ENCODE measurements at places on chromosomes 16 and 17.

DNA sequence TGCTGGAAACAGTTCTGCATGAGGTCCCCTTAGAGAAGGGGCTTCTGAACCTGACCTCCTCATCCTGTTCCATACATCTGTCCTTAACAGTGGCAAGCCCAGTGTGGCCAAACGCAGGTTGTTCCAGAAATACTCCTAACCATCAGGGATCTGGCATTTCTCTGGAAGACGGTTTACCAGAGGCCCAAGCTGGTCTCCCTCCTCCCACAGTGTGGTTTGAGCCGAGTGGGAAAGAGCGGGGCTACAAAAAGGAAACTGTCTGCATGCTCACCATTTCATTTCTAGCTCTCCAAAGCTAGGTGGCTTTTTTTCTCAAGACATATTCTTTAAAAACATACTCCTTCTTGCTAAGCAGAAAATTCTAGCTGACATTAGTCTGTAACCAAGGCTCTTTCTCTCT is 6.0 kb downstream of the MXRA7 start:
- DNase-seq = no peak

DNA sequence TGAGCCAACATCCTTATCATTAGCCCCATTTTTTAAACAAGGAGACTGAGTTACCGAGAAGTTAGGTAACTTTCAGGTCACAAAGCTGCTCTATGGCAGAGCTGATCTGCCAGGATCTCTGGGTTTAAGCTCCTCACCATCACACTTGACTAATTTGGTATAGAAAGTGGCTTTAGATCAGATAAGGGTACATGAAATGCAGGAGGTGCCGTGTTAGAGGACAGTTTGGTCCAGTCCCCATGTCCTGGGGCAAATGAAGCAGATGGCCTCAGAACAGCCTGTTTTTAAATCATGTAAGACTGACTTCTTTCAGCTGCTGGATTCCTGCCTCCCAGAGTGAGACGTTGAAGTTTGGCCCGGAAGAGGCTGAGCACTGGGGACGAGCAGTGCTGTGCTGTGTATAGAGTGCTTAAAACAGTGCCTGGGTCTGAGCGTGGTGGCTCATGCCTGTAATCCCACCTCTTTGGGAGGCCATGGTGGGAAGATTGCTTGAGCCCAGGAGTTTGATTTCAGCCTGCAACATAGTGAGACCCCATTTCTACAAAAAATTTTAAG is 187.0 kb upstream of the CACNG3 start:
- no peak for DNase-seq

- peak; percentile 82 for DNase-seq
Measured at GRCh38 chr16:12059216-12059769, 82.8 kb downstream of the SNX29 start.

DNA sequence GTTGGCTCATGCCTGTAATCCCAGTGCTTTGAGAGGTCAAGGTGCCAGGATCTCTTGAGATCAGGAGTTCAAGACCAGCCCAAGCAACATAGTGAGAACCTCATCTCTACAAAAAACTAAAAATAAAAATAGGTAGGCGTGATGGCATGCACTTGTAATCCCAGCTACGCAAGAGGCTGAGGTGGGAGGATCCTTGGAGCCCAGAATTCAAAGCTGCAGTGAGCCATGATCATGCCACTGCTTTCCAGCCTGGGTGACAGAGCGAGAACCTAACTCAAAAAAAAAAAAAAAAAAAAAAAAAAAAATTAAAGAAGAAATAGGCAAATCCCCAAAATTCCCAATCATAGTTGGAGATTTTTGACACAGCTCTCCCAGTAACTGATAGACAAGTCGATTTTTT is 32.2 kb upstream of the SRCIN1 start:
- DNase-seq = no peak

DNA sequence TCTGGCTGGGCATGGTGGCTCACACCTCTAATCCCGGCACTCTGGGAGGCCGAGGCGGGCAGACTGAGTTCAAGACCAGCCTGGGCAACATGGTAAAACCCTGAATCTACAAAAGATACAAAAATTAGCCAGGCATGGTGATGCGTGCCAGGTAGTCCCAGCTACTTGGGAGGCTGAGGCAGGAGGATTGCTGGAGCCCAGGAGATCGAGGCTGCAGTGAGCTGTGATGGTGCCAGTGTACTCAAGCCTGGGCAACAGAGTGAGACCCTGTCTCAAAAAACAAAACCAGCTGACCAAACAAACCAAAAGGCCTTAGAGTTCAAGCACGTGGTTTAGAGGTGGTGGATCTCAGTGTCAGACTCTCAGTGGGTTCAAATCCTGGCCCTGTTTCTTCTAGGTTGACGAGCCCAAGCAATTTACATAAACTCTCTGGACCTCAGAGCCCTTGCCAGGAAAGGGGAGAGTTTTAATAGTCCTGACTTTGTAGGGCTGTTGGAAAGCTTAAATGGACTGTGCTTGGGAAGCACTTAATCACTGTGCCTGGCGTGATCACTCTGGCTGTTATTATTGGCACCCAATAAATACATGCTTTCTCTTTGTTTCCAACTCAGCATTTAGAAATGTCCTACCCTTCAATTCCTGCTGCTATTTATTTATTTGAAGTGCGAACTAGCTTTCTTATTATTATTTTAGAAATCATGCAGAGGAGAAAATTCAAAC is 44.7 kb downstream of the ABCC1 start:
- no peak for DNase-seq

GRCh38 chr16:5653041-5653440 is 555.4 kb upstream of the EEF2KMT start:
- no peak for DNase-seq

DNA sequence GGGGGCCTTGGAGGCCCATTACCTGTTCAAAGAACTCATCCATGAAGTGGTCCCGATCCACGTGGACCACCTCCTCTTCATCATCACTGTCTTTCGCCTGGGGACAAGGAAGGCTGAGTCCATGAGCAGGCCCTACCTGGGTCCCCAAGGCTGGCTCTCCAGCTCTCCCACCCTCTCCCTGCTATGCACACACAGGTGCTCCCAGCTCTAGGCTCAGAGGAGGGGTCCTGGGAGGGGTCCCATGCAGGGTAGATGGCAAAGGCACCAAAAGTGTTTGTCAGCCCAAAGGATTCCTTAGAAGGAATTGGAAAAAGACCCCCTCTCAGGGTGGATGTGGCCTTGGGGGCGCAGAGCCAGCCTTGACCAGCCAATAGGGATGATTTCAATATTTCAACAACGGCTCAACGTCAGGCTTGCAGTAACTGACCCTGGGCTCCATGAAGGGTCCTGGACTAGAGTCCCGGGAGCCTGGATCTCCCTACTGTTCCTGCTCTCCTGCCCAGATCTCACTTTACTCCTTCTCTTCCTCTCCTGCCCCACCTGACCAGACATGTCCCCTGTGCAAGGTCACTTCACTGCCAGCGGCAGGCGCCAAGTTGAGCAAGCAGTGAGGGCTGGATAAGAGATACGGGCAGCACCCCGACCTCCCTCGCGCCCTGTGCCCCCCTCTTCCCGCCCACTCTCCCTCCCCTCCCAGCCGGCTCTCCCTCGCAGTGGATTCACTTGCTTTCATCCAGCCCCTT is 8.8 kb downstream of the STX1B start:
- no peak for DNase-seq

- peak; percentile 25 for DNase-seq
Measured at GRCh38 chr17:34797720-34798119, 163.5 kb downstream of the CCT6B start.

GRCh38 chr16:56632156-56632847 is at the start of gene MT1M:
MT1M (plus strand) TSS chr16:56632659; CDS start chr16:56632732, 73 bp downstream.
- DNase-seq = no peak

DNA sequence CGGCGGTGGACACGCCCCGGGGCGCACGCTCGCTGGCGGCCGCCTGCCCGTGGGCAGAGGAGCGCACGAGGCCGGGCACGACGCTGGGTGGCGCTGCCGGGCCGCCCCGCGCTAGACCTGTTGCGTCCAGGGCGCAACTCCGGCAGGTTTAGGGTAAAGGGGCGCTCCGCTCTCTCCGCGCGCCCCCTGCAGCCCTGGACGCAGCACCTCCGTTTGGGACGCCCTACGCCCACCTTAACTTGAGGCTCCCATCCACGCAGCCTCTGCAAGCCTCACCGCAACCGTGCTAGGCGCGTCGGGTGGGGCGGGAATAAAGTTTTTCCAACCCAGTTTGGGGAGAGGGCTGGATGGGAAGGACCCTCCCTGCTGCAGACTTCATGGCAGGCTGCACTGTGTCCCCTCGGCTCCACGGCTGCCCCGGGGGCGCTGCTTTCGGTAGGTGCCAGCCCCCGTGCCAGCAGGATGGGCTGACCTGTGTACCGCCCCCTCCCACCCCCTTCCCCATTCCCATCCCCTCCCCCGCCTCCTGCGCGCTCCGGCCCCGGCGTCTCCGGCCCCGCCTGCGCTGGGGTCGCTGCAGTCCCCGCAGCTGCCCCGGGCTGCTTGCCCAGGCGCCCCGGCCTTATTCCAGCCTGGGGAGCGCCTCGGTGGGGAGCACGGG is at the start of gene SYT17:
Gene SYT17 (plus strand): TSS at position 531 of the 661 bp plus-strand sequence. CDS start 407 bp downstream, outside the sequence.
- DNase-seq = peak; percentile 80

- no peak for DNase-seq
Measured at GRCh38 chr16:19499006-19499405, 22.9 kb downstream of the GDE1 start.

DNA sequence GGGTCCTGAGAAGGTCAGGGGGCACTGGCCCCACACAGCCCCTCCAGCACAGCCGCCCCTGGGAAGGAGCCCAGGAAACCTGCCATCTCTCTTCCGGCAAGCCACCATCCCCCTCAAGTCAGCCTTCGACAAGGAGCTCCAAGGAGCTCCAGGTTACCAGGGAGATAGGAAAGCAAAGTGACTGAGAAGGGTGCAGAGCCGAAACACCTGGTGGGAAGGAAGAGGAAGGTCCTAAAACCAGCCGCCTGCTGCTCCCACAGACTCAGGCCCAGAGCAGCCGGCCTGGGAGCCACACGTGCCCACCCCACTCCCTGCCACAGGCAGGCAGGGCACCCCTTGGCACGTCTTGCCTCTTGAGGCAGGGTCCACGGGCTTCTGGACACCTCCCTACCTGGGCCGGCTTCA is 80.7 kb downstream of the TIMM22 start:
- DNase-seq = no peak

DNA sequence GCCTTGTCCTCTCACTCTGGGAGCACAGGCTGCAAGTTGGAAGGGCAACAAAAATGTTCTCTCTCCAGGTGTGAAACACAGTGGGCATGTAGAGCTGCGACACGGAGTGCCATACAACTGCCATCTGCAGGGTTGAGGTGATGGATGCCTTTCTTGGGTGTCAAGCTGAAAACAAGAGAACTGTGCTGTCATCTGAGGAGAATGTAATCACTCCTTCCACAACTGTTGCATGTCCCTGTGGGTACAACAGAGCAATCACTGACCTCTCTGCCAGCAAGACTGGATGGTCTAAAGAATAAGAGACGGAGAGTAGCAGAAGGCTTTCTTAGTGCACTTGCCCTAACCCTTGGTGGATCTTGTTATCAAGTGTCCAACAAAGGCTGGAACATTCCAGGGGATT is 29.2 kb downstream of the SLFN11 start:
- no peak for DNase-seq

DNA sequence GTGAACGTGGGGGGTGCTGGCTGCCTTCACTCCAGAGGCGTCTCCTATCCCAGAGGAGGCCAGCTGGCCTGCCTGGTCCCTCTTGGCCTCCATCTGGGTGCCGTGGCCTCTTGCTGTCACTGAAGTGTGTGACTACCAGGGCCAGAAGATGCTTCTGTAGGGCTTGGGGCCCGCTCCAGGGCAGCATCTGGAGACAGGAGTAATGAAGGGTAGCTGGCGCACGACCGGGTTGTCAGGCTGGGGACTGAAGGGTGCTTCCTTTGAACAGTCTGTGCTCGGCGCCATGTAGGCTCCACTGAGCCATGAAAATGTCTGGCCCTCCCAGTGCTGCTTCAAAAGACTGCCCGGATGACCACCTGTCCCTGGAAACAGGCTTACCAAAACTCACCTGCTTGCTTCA is 31.3 kb downstream of the ASIC2 start:
- no peak for DNase-seq

DNA sequence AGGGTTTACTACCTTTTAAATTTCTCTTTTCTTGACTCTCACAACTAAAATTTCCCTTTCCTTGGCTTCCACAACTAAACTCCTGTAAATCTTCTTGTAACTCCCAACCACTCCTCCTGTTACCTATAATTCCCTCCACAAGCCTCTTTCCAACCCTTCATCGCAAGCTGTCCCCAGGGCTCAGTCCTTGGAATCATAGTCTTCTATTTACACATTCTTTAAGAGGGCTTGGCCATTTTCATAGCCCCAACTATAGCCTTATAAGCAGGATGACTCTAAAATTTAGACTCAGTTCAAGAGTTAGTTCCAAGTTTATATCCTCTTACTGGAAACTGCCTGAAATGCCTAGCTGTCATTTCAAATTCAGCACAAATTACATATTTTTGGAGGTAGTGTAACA is 23.9 kb downstream of the GLG1 start:
- no peak for DNase-seq

DNA sequence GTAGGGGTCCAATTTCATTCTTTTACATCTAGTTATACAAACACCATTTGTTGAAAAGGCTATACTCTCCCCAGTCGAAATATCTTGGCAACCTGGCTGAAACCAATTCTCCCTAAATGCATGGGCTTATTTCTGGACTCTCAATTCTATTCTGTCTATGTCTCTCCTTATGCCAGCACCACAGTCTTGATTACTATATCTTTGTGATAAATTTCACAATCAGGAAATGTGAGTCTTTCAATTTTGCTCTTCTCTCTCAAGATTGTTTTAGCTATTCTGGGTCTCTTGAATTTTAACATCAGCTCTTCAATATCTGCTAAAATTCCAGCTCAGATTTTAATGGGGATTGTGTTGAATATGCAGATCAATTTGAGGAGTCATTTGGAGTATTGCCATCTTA is 5.9 kb upstream of the TRIM25 start:
- no peak for DNase-seq

GRCh38 chr17:49748791-49749190 is 15.1 kb downstream of the FAM117A start:
- DNase-seq = no peak

DNA sequence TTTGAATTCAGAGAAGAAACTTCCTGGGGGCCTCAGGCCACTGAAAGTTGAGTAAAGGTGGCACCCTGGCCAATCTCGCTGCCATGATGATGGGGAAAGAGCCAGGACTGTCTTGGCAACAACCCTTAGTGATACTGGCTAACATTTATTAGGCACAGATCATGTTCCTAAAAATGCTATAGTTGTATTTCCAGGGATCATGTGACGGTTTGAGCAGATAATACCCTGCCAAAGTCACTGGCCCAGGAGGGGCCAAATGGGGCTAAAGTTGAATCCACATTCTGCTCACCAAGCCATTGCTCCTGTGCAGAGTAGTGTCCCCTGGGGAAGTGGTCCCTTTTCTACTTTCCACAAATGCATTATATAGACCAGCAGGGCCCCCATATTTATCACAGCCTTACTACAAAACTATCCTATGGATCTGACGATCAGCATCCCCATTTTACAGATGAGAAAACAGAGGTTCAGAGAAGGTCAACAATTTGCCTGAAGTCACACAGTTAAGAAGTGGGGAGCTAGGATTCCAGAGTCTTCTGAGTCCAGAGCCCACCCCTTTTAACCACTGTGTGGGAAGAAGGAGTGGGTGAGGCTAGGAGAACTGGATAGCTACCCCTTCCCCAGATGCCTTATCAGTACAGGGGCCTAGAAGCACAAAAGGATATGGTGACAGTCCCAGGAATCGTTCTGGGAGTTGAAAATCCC is 300.0 kb upstream of the IRX3 start:
- no peak for DNase-seq

- DNase-seq = no peak
Measured at GRCh38 chr17:64788286-64789060, 126.4 kb upstream of the SMURF2 start.
